ENCODE measurements at places on chromosomes 5 and 9. TPM values are rescaled to one million over a fixed set of nuclear protein-coding genes. Genes with fewer than 3 reads are reported as not detected.

The KIF24 gene
- 3.7 TPM for total RNA-seq

The PCDHGB5 gene
- 3.8 TPM for total RNA-seq

DNA sequence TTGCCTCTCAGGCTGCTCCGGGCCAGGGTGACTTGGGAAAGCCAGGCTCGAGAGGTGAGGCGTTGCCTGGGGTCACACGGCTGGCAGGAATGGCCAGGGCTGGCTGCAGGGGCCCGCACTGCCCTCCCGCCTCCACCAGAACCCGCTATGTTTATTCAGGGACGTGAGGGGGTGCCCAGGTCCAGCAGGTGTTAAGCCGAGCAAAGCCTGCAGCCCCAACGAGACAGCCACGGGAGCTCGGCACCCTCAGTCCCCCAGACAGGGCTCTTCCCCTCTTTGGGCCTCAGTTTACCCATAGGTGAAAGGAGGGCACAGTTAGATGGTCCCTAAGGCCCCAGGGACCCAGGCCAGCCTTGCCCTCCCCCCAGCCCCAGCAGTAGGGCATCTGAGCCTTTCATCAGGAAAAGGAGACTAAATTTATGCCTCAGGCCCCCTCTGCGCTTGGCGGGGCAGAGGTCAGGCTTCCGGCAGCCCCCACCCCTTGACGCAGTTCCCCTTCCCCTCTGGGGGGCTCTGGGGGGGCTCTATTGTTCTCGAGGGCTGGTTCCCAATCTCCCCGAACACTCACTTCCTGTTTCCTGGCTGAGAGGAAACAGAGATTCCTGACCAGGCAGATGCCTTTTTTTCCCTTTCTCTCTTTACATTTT, 7.1 kb upstream of the EGFL7 start:
- no peak overlapping the region for H3K27ac ChIP-seq
- no peak overlapping the region for H3K4me3 ChIP-seq
- no peaks in the 10 kb centered on the region for H3K27me3 ChIP-seq
- H3K4me1 ChIP-seq: no peaks in the 10 kb centered on the region
- DNase-seq: no peak

The SPATA31A6 gene
- 0.15 TPM for total RNA-seq

DNA sequence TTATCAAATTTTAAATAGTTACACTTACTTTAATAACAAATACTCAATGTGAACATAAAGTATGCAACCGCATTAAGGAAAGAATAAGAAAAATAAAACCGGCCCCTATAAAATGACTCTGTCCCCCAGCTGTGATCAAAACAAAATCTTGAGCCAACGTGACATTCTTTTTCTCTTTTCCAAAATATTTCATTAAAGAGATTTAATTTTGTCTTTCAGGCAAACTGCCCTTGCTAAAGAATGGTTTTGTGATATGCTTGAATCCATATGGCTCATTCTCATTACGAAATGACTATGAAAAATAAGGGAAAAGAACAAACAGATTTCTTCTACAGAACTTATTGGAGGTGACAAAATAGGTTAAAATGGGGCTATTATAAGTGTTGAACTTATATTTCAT, 197.0 kb downstream of the NR2F1-AS1 start:
- peaks cover 3% of the 10 kb centered on the region for H3K4me1 ChIP-seq
- no peak overlapping the region for H3K27ac ChIP-seq
- H3K36me3 ChIP-seq: no peaks in the 10 kb centered on the region
- no peak overlapping the region for H3K4me3 ChIP-seq
- H3K27me3 ChIP-seq: no peaks in the 10 kb centered on the region
- no peak for DNase-seq

The SPATA31C1 gene
- 0.15 TPM for total RNA-seq

DNA sequence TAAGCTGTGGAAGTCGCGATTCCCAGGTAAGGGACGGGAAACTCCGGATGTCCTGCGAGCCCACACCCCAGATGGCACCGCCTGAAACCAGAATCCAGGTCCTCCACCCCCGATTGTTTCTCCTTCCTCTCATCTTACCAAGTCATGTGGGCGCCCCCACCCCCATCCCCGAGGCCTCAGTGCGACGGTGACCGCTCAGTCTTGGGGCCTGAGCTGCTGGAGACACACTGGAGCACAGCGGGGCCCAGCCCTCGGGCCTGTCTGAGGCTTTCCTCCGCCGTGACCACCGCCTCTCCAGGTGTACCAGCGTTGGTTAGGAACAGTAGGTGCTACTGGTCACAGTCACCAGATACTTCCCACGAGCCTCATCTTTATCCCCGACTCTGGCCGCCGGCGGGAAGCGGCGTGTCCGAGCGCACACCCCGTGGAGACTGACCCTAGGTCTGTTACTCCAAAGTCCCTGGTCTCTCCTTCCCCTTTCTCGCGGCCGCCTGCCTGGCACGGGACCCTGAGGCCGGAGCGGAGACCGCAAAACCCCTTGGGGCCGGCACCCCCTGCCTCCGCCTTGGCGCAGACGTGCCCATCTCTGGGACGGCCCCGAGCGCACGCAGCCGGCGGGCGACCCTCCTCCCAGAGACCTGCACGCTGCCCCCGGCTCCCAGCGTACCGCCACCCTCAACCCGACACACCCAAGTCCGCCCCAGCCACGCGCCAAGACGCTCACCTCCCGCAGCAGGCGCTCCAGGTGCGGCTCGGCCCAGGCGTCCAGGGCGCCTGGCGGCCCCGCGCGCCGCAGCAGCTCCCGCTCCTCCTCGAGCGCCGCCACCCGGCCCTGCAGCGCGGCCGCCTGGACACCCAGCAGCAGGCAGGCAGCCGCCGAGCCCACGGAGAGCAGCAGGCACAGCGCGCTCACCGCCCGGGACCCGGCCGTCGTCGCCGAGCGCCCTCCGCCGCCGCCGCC, 733 bp downstream of the COL23A1 start:
- no peak overlapping the region for H3K27ac ChIP-seq
- H3K36me3 ChIP-seq: peaks cover 4% of the 10 kb centered on the region
- H3K4me1 ChIP-seq: peaks cover 2% of the 10 kb centered on the region
- peak overlapping the region; percentile 60 for H3K4me3 ChIP-seq
- peaks cover 6% of the 10 kb centered on the region for H3K27me3 ChIP-seq

GRCh38 chr9:2602704-2603116, 18.9 kb upstream of the VLDLR start:
- no peaks in the 10 kb centered on the region for H3K4me1 ChIP-seq
- no peak overlapping the region for H3K27ac ChIP-seq
- H3K36me3 ChIP-seq: no peaks in the 10 kb centered on the region
- 0 out of 2 replicates have a peak, but pooled peaks cover 2% of the 10 kb centered on the region for H3K27me3 ChIP-seq

The PARP8 gene
- total RNA-seq: 34.0 TPM

DNA sequence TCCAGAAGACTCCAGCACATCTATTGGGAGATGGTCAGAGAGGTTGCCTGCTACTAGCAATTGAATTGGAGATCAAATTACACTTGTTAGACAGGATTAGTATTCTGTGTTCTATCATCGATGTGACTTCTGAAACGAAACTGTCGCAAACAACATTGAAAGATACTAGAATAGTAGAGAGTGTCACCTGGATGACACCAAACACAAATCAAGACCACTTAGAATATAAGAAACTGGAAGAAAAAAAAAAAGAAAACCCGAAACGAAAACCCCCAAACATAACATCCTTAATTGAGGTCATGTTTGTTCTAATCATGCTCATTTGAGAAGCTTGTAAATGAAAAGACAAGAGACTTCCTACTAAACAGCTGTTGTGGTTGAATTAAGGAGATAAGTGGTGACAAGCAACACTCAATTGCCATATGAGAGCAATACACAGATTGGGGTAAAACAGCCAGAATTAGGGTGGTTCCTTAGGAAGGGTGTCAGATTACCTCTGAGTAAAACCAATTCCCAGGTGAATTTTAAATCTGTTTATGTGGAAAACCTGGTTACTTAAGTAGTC, 97.6 kb downstream of the BASP1 start:
- H3K36me3 ChIP-seq: no peaks in the 10 kb centered on the region
- H3K27ac ChIP-seq: no peak overlapping the region
- H3K4me1 ChIP-seq: no peaks in the 10 kb centered on the region
- no peak overlapping the region for H3K4me3 ChIP-seq
- no peak for DNase-seq

- H3K27me3 ChIP-seq: no peaks in the 10 kb centered on the region
- H3K27ac ChIP-seq: no peak overlapping the region
- no peak for DNase-seq
- no peaks in the 10 kb centered on the region for H3K4me1 ChIP-seq
- no peak overlapping the region for H3K4me3 ChIP-seq
- peaks cover 7% of the 10 kb centered on the region for H3K36me3 ChIP-seq
Observed at GRCh38 chr9:35801328-35802128, 10.1 kb downstream of the NPR2 start.

DNA sequence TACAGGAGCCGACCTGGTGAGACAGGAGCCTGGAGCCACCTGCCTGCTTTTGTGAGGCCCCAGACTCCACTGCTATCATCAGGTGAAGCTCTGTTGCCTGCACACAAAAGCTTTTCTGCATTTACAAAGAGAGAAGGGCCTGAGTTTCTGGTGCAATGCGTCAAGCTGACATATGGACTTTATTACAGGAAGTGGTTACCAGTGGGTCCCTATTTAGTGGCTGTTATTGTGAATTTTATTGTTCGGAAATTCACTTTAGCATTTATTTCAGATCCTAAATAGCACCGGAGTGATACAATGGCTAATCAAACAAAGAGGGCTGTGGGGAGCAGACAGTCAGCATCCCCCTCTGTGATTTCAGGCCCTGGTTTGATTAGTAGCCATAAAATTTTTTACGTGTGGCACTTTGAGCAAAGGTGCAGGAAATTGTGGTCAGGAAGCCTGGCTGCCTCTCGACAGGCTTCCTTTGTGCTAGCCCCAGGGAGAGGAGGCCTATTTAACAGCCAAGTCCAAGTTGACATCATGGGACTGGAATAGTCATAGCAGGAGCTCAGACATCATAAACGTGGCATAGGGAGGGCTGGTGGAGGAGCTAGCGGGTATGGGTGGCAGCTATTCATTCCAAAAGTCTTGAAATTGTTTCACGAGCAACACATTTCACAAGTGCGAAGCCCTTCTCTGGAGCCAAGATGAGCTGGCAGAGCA, 8.4 kb downstream of the TGFBI start:
- H3K4me3 ChIP-seq: no peak overlapping the region
- H3K27me3 ChIP-seq: no peaks in the 10 kb centered on the region
- no peak overlapping the region for H3K27ac ChIP-seq
- H3K4me1 ChIP-seq: no peaks in the 10 kb centered on the region

- H3K36me3 ChIP-seq: no peaks in the 10 kb centered on the region
- no peak overlapping the region for H3K4me3 ChIP-seq
- H3K27ac ChIP-seq: no peak overlapping the region
- peaks cover 11% of the 10 kb centered on the region for H3K27me3 ChIP-seq
- peak; percentile 29 for DNase-seq
Observed at GRCh38 chr5:180645274-180646204, 3.9 kb downstream of the FLT4 start.

DNA sequence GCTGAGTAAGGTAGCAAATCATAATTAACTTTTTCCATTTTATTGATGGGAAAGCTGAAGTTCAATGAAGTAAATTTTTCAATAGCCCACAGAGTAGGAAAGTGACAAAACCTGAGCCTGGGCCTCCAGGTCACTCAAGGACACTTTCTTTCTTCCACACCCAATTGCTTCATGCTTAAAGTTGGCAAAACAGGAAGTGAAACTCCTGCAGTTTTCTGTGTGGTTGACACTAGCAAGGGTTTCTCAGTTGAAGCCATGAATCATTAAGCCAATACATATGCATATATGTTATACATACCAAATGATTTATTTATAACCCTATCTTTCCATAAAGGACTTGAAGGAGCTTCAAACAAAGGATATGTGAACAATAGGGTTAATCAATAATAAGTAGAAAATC, 13.9 kb downstream of the TLR4 start:
- H3K4me1 ChIP-seq: no peaks in the 10 kb centered on the region
- no peak overlapping the region for H3K27ac ChIP-seq
- H3K27me3 ChIP-seq: no peaks in the 10 kb centered on the region
- no peaks in the 10 kb centered on the region for H3K36me3 ChIP-seq
- H3K4me3 ChIP-seq: no peak overlapping the region

DNA sequence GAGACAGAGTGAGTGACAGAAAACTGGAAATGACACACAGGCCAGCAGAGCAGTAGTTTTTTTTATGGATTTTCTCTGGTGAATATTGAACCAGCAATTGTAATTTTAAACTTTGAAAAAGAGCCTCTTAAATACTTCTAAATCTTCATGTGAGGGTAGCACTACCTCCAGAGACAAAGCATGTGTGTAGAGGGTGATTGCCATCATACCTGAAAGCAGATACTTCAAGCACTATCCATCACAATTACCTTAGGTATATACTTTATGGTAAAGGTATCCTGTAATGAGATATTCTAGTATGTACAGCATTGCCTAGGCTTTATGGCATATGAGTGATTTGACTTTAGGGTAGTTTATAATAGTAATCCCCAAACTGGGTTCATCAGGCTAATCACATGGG, 3.4 kb upstream of the EBF1 start:
- DNase-seq: no peak
- H3K4me3 ChIP-seq: no peak overlapping the region
- H3K27me3 ChIP-seq: peaks cover 70% of the 10 kb centered on the region
- peaks cover 5% of the 10 kb centered on the region for H3K4me1 ChIP-seq

- H3K4me3 ChIP-seq: no peak overlapping the region
- H3K27ac ChIP-seq: no peak overlapping the region
- DNase-seq: no peak
- H3K27me3 ChIP-seq: no peaks in the 10 kb centered on the region
- peaks cover 29% of the 10 kb centered on the region for H3K36me3 ChIP-seq
Observed at GRCh38 chr5:38996123-38996522, 78.1 kb downstream of the RICTOR start.

DNA sequence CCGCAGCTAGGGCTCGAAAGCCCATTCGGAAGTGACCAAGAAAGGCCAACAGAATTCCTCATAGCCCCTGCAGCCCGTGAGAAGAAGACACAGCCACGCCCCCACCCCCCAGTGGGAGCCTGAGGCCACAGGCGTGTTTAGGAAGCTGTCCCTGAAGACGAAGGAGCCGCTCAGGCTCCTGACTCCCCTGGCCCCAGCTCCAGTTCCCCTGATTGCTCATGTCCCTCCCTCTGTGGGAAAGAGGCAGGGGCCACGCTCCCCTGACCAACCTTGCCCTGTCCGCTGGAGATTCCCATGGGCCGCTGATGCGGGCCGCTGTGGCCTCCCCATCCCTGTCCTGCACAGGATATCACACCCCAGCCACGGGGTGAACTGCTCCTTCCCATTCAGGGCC, 13.6 kb downstream of the ROPN1L start:
- no peak overlapping the region for H3K27ac ChIP-seq
- no peaks in the 10 kb centered on the region for H3K27me3 ChIP-seq
- DNase-seq: peak; percentile 60
- no peak overlapping the region for H3K4me3 ChIP-seq

DNA sequence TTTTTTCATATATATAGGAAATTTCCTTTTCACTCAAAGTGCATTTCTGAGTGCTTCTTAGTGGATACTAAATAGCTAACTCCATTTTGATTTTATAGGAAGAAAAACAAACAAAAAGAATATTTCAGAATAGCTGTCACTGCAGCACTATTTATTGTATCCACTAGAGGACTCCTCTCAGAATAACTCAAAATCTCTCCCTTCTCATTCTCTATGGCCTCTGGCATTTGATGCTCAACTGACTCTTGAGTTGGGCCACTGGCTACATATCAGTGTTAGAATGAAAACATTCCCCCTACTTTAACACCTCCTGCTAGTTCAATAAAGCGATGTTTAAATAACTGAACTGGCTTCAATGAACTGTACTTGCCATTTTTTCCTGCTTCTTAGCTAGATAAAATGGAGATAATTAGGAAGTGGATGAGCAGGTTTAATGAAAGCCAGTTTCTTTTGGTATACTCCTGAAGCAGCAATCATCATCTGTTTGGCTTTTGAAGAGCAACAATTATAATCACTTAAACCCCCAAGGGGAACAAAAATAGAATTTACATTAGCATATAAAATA, 16.6 kb upstream of the ELAVL2 start:
- H3K4me1 ChIP-seq: no peaks in the 10 kb centered on the region
- H3K27me3 ChIP-seq: no peaks in the 10 kb centered on the region
- H3K4me3 ChIP-seq: no peak overlapping the region
- no peak overlapping the region for H3K27ac ChIP-seq

The IL33 gene
- total RNA-seq: not detected

All from H9 (cell line).